ENCODE measurements at places on chromosomes 7 and 10. TPM values are rescaled to one million over a fixed set of nuclear protein-coding genes. Genes with fewer than 3 reads are reported as not detected.

GRCh38 chr7:40572810-40573465, 438.1 kb downstream of the SUGCT start:
- H3K27me3 ChIP-seq = no peaks in the 10 kb centered on the region
- H3K36me3 ChIP-seq = no peaks in the 10 kb centered on the region
- no peak for DNase-seq

GRCh38 chr7:22219739-22220493, 137.0 kb downstream of the RAPGEF5 start:
- DNase-seq = no peak
- no peak overlapping the region for H3K27ac ChIP-seq
- H3K36me3 ChIP-seq = peaks cover 2% of the 10 kb centered on the region
- H3K4me1 ChIP-seq = no peaks in the 10 kb centered on the region
- no peaks in the 10 kb centered on the region for H3K27me3 ChIP-seq

- H3K36me3 ChIP-seq = no peaks in the 10 kb centered on the region
- H3K4me1 ChIP-seq = no peaks in the 10 kb centered on the region
- no peak overlapping the region for H3K4me3 ChIP-seq
- DNase-seq = no peak
- no peak overlapping the region for H3K27ac ChIP-seq
- H3K27me3 ChIP-seq = no peaks in the 10 kb centered on the region
Measured at GRCh38 chr7:84042110-84042539, 152.5 kb downstream of the SEMA3A start.

- H3K36me3 ChIP-seq = no peaks in the 10 kb centered on the region
- no peak overlapping the region for H3K27ac ChIP-seq
- no peaks in the 10 kb centered on the region for H3K4me1 ChIP-seq
- H3K4me3 ChIP-seq = no peak overlapping the region
Measured at GRCh38 chr10:9302140-9302746, 1247.8 kb downstream of the GATA3 start.

DNA sequence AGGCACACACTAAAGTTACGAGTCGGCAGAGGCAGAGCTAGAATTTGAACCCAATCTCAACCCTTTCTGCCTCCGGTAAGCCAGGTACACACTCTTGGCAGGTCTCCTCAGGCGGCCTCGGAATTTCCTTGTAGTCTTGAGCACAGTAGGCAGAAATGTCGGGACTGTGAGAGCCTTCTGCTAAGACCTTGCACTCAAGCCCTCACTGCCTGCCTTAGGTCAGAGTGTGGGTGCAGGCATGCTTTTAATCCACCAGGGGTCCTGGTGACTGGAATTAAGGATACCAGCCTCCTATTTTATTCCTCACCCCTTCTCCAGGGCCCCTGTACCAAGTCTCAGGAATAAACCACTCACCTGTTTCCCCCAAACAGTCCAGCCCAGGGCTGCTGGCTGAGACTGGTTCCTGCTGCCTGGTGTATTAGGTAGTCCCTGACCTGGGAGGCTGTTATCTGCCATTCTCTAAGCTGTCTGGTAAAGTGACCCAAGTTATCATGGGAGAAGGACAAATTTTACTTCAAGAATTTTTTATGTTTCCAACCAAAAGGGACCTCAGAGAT, 855 bp downstream of the ATP6V1F start:
- peak; percentile 27 for DNase-seq
- H3K27ac ChIP-seq = peak overlapping the region; percentile 96
- peaks cover 31% of the 10 kb centered on the region for H3K4me1 ChIP-seq

- no peak overlapping the region for H3K27ac ChIP-seq
- no peaks in the 10 kb centered on the region for H3K36me3 ChIP-seq
- no peak overlapping the region for H3K4me3 ChIP-seq
- H3K27me3 ChIP-seq = peaks cover 63% of the 10 kb centered on the region
Measured at GRCh38 chr10:101241840-101242707, 12.8 kb upstream of the LBX1 start.

DNA sequence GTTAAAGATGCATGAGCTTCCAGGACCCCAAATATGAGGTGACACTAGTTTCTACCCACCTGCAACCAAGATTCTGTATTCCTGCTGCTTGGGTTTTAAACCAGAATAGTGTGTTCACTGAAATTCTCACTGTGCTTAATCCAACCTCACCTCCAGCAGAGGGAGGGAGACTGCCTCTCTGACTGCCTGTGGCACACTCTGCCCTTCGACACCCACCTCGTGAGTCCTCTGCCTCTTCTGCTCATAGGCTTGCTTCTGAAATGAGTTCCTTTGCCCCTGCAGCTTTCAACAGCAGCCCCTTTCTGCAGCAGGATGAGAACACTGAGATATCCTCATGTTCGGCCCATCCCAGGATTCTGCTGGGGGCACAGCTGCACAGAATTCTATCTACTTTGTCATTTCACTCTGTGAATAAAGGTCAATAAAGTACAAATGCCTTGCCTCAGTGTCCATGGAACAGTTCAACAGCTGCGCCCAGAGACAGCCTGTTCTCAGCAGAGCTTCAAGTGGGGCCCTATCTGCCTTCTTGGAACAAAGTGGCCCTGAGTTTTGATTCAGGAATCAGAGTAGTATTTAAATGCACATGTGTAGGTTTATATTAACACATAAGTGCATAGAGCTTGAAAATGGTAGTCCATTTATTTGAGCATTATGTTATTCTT, 632.5 kb downstream of the TNS3 start:
- no peaks in the 10 kb centered on the region for H3K27me3 ChIP-seq
- H3K4me1 ChIP-seq = no peaks in the 10 kb centered on the region
- DNase-seq = no peak
- no peak overlapping the region for H3K27ac ChIP-seq

DNA sequence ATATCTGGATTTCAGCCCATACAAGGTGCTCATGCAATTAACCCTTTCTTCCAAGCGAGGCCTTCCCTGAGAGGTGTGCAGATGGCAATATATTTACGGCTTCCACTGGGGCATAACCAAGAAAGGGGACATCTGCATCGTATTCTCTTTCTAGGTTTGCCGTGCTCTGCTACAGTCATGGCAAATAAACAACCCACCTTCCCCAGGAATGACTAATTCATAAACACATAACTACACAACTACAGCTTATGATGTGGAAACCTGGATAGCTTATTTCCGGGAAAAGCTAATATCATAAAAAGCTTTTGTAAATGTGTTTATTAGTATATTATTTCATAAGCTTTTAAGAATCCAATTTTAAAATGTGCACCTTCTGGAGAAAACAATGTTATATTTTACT, 120.0 kb downstream of the CAMK1D start:
- no peak overlapping the region for H3K27ac ChIP-seq
- H3K36me3 ChIP-seq = peaks cover 7% of the 10 kb centered on the region
- no peaks in the 10 kb centered on the region for H3K27me3 ChIP-seq
- H3K4me1 ChIP-seq = peaks cover 60% of the 10 kb centered on the region
- no peak overlapping the region for H3K4me3 ChIP-seq
- DNase-seq = no peak

GRCh38 chr7:86089455-86089854, 554.3 kb upstream of the GRM3 start:
- H3K4me1 ChIP-seq = no peaks in the 10 kb centered on the region
- no peak overlapping the region for H3K4me3 ChIP-seq
- H3K27me3 ChIP-seq = no peaks in the 10 kb centered on the region
- no peak for DNase-seq
- H3K27ac ChIP-seq = no peak overlapping the region

CALCR gene
- total RNA-seq = not detected
